ENCODE measurements at places on chromosomes 5 and 9.

DNA sequence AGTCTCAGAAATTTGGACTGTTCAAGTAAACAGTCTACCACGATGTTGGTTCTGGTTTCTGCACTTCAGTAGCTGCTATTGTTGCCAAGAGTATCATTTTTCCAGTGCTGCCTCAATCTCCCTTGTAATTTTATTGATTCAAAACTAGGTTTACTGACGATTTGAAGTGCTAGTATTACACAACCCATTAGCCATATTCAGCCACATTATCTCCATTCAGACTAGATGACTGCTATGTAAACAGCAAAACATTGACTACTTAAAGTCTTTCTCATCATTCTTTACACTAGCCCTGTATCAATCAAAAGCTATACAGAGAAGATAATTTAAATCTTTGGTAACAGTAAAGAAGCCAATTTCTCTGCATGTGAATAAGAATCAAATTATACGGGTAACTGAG lies 102.0 kb upstream of the TSLP start:
- DNase-seq = no peak

DNA sequence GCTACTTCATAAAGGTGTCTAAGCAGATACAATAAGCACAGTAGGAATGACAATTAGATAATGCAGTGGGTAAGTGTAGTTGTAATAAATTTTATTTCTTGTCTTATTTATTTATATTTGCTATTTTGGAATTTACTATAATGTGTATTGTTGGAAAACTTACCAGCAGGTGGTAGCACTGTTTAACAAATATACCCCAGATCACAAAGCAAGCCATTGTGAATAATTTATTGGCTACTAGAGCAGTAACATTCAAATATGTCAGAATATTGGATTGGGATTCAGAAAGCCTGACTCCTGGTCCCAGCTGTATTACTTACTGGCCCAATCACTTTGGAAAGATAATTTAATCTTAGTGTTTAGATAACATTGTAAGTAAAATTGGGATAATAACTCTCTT lies 78.0 kb downstream of the ISOC1 start:
- DNase-seq = no peak

DNA sequence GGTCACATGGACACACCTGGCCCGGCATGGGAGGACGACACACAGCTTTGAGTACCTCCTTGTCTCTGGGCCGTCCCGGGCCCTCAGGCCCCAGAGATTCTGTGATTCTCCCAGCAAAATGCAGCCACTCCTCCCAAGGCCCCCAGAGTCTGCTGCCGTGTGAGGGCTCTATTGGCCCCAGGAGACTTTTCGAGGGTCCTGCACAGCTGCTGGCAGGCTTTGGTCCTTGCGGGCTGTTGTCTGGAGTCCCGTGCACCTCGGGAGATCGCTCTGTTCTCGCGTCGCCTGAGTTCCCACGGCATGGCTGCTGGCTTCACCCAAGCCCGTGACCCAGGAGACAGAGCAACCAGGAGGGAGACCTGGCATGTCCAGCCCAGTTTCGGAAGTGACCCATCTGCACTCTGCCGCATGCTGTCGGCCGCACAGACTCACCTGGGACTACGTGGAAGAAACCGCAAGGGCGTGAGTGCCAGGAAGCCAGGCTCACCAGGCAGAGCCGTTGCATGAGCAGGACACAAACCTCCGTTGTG lies 46.8 kb upstream of the NKD2 start:
- no peak for DNase-seq

DNA sequence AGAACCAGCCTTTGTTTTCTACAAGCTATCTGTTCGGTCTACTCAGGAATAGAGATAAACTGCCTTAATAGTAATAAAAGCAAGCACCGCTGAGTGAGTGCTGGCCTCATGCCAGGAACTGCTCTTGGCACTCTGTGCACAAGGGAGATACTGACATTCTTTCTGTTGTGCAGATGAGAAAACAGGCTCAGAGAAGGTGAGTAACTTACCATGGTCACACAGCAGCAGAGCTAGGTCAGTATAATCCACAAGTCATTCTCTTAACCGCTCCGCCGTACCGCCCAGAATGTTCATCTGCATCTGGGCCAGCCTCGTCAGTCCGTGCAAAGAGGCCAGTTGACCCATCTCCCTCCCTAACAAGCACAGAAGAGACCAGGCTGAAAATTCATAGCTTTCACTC lies 27.4 kb downstream of the QRFP start:
- DNase-seq = no peak

DNA sequence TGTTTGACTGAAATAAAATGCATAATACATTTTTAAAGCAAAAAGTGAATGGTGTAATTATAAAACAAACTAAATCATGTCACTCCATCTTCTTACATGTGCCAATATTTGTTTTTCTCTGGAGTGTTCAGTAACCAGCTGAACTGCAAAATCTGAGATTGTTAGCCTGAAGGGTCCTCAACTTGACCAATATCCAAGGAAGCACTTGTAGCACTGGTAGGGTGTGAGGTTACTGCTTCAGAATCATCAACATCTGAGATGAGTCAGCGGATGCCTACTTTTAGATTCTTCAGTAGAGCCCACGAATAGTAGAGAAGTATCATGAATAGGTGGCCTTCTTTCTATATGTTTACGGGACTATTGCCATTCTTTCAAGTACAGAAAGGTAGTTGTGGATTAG lies 226.7 kb downstream of the TLE4 start:
- no peak for DNase-seq

DNA sequence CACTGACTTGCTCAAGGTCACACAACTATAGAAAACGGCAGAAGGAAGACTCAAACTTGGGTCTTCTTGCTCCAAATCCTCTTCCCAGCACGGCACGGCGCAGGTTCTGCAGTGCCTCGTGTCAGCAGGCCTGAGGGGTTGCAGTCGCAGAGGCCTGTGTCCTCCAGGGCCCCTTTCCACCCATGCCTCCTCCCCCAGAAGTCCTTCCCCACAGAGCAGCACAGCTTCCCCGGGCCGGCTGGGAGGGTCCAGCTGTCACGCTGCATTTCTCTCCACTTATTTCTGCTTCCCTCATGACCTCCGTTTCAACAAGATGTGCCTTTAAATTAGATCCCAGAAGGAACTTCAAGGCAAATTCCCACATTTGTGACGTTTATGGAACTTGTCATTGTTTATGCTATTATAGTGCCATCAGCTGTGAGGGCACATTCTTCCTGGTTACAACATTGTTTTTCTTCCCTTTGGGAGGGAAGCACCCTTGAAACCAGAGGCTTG lies 148.4 kb downstream of the C5orf15 start:
- DNase-seq = no peak

DNA sequence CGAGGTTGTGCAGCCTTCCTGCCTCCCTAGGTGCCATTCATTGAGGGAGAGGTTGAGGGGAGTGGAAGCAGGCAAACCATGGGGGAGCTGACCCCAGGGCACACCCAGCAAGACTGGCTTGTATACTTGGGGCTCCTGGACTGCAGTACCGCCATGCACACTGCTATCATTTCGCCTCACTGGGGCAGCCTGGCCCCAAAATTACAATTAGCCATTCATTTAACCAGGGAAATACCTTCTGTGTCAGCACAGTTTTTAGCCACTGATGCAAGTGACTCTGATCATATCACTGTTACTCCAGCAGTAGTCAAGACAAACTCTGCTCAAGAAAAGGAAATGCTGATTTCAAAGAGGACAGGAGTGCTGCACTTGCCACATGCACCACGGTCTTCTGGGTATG lies 109.7 kb downstream of the TRIO start:
- no peak for DNase-seq

- DNase-seq = no peak
Measured at GRCh38 chr5:138111937-138112336, 27.3 kb downstream of the NME5 start.

GRCh38 chr5:73654819-73655318 lies 28.9 kb downstream of the ARHGEF28 start:
- DNase-seq = no peak

GRCh38 chr5:151153300-151153699 lies 4.3 kb downstream of the ANXA6 start:
- DNase-seq = no peak

GRCh38 chr9:129007035-129007765 lies 20.9 kb downstream of the SH3GLB2 start:
- no peak for DNase-seq

DNA sequence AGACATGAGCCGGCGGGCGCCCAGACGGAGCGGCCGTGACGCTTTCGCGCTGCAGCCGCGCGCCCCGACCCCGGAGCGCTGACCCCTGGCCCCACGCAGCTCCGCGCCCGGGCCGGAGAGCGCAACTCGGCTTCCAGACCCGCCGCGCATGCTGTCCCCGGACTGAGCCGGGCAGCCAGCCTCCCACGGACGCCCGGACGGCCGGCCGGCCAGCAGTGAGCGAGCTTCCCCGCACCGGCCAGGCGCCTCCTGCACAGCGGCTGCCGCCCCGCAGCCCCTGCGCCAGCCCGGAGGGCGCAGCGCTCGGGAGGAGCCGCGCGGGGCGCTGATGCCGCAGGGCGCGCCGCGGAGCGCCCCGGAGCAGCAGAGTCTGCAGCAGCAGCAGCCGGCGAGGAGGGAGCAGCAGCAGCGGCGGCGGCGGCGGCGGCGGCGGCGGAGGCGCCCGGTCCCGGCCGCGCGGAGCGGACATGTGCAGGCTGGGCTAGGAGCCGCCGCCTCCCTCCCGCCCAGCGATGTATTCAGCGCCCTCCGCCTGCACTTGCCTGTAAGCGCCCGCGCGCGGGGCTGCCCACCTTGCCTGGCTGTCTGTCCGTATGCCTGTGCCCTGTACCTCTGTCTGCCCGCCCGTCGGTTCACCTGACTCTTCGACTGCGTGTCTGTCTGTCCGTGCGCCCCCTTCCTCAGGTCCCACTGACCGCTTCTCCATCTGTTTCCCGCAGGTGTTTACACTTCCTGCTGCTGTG lies 412 bp downstream of the FGF18 start:
- DNase-seq = no peak

DNA sequence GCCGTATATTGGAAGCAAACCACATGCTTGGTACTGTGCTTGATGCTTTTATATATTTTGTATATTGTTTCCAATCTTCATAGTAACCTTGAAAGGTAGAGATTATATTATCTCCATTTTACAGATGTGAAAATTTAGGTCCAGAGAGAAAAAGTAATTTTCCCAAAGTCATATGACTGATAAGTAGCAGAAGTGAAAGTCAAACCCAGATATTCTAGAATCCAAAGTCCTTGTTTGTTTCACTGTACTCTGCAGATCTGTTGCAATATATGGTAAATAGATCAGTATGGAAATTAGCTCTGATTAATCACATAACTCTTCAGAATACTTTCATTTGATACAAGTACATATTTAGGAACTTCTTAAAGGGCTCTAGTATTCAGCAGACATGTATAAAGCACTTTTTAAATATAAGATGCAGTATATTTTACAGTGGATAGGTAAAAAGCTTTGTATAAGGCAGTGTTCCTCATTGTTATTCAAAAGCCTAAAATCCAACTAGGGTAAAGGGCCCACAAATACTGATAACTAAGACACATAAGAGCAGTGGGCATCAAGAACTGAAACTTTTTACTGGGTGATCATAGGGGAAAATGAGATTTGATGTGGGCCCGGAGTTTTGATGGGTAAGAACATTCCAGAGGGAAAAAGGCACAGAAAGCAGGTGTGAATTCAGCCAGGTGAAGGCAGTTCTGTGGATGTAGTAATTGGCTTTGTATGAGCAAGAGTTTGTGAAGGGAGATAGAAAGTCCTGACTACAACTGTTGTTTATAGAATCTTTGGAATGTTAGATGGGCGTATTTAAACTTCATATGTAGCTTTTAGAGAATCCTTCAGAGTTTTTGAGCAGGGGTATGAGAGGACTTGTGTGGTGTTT lies 25.0 kb downstream of the NDFIP1 start:
- no peak for DNase-seq

DNA sequence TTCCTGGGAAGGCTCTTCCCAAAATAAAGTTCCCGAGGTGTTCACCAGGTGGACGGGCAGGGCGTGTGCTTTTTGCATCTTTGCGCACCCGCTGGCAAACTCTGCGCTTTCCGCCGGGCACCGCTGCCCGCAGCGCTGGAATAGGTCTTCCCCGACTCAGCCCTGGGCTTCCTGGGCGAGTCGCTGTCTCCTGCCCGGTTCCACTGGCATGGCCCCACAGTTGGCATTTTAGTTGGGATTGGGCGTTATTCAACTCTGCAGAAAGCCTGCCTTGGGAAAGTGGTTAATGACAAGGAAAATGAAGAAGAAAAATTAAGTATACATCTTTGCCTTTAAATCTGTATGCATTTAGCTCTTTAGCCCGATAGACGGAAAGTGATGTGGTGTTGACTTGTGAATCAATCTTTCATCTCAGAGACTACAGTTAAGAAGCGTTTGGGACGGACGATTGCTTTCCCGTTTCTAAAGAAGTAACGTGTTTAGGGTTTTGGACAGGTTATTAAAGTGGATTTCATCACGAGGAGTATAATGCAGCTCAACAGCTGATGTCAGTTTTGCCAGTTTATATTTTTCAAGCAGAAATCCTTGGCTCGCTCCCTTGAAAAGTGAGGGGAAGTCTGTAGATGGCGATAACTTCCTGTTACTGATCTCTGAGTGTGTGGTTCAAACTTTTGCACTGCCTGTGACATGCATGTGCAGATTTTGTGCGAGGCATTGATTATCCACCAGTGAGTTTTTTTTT lies 946 bp downstream of the ADCY2 start:
- no peak for DNase-seq

GRCh38 chr9:110764006-110764405 lies 95.4 kb downstream of the MUSK start:
- DNase-seq = no peak

GRCh38 chr9:138077126-138077525 lies 199.5 kb downstream of the CACNA1B start:
- DNase-seq = no peak

DNA sequence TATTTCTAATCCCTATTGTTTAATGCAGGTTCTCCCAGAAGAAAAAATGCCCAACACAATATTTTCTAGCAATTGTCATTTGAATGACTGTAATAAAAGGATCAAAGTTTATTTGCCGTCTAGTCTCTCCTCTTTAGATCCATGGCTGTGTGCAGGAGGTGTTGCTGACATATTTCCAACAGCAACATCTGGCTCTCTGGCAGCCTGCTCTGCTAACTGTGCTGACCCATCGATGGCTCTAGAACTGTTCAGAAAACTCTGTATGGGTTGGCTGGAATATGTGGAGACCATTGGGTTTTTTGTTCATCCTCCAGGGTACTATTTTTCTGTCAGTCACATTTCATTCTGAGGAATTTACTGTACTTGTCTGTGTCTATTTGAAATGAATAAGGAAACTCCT lies 202.0 kb upstream of the SLC27A6 start:
- no peak for DNase-seq

DNA sequence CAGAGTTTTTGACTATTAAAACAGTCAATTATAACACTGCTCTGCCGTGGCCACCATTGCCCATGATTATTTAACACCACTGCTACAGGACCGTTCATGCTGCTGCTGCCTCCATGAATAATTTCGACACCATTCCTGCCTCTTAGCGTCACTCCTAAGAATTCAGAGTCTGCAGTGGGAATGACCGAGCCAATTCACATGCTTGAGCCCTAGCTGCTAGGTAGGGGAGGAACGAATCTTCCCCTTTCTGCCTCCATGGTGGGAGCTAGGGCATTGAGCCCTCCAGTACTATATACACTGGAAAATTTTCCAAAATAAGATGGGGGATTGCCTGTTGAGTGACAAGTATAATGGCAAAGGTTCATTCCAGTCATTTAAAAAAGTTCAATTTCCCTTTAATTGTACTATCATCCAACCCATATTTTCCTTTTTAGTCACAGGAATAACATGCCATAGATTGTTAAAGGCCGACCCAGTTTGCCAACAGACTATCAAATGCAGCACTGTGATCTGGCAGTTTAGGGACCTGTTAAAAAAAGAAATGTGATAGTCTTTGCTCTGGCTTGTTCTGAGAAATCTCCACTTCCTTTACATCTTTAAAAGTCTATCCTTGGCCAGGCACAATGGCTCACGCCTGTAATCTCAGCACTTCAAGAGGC lies 13.5 kb upstream of the B4GALT1 start:
- DNase-seq = no peak
